ENCODE measurements at places on chromosomes 16 and 17. TPM values are rescaled to one million over a fixed set of nuclear protein-coding genes. Genes with fewer than 3 reads are reported as not detected.

KRTAP4-9 gene
- total RNA-seq, result not detected

DNA sequence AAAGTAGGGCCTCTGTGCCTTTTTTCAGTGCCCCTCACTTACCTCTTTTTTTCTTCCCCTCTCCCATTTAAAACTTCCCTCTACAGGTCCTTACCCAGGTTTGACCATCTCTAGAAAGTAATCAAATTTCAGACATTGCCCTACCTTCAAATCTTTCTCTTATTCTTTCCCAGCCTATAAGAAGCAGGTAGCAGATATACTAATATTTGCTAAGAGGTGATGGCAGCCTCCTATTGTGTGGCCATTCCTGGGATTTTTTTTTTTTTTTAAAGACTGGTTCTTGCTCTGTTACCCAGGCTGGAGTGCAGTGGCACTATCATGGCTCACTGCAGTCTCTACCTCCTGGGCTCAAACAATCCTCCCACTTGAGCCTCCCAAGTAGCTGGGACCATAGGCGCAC is 111.1 kb upstream of the HAS3 start:
- no peak for DNase-seq

DNA sequence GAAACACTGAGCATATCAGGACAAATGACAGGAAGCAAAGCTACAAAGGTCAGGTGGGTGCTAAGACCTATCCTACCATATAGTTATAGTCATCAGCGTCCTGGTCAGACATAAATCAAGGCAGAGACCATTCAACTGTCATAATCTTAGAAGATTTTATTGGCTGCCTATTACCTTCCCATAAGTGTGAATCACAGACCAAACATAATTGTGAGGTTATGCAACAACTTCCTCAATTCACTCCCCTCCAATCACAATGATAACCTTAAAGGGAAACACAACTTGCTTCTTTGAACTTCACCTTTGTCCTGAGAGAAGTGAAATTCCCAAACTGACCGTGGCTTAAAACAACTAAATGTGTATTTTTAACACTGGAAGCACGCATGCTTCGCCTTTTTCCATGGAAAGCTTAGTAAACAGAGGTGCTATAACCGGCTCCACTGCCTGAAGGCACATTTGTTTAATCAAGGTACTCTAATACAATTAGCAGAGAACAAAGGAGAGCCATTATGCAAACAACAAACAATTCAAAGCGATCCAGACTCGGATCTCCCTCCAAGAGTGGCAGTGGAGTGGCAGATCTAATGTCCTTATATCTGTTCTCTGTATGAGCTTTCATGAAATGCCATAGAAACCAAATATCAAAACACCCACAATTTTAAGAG is 84.9 kb downstream of the TMEM114 start:
- no peak for DNase-seq

OR1D5 gene
- total RNA-seq, result not detected

DNA sequence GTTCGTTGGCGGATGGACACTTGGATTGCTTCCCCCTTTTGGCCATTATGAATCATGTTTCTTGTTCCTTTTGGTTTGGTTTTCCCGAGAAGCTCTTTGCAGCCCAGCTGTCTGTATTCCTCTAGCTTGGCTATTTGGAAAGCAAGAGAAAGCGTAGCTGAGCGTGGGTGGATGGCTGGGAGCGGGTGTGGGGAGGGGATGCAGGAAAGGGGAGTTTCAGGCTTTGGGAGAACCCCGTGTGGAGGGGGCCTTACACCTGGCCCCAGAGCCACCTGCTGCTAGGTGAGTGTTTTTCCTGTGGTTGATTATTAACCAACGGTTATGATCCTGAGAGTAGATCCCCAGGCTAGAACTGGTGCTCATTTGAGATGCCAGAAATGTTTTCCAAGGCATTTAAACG is 103.7 kb downstream of the RAP1GAP2 start:
- no peak for DNase-seq

GRAPL gene
- 4.1 TPM for total RNA-seq

DNA sequence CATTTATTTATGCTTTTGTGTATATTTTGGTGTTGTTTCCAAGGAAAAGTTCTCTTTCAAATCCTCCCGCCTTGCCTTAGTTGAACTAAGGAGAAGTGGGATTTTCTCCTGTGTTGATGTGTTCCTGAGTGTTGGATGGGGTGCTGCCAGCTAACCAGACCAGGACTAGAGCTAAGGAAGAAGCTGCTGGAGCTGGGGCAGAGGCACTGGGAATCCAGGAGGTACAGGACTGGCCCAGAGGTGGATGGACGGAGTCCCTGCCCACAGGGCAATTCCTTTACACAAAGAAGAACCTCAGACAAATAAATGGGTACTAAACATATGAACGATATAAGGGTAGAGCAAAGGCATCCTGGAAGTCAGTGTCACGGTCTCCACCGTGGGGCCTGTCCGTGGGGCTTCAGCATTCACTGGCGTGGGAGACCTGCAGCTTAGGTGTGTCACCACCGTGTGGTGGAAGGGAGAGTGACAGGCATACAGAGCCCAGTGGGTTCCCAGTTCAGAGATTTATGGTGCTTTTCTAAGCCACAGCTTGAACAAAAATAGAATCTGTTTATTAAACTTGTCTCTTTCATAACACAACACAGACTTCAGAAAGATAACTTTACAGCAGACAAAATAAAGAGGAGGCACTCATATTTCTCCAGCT is 270.7 kb downstream of the NTN1 start:
- DNase-seq, result no peak

NPIPB9 gene
- 3.8 TPM for total RNA-seq

DNA sequence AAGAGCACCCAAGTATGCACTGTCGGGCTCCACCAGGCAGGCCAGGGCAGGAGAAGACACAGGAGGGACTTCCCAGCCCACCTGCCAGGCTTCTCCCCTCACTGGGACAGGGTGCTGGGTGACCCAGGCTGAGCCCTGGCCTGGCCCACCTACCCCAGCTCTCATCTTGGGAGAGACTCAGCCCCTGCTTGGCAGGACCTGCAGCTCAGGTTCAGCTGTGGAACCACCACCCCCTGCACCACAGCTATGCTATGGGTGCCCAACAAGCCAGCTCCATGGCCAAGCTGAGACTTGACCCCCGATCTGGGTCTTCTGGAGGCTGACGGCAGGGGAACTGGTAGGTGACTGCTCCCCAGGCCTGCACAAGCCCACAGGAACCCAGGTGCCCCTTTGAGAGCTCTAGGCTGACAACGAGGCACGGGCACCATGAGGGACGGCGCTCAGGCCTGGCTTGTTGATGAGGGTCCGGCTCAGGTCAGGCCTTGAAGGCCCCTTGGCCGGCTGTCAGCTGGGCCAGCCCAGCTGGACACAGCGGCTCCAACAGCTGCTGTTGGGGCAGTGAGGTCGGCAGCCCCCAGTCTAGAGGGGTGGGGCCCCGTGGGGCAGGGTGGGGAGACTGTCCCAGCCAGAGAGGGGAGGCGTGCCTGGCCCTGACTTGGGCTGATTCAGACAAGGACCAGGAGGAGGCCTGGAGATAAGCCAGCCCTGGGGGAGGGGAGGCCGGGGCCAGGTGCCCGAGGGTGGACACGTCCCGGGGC is 4.6 kb downstream of the RPUSD1 start:
- DNase-seq, result no peak

DNA sequence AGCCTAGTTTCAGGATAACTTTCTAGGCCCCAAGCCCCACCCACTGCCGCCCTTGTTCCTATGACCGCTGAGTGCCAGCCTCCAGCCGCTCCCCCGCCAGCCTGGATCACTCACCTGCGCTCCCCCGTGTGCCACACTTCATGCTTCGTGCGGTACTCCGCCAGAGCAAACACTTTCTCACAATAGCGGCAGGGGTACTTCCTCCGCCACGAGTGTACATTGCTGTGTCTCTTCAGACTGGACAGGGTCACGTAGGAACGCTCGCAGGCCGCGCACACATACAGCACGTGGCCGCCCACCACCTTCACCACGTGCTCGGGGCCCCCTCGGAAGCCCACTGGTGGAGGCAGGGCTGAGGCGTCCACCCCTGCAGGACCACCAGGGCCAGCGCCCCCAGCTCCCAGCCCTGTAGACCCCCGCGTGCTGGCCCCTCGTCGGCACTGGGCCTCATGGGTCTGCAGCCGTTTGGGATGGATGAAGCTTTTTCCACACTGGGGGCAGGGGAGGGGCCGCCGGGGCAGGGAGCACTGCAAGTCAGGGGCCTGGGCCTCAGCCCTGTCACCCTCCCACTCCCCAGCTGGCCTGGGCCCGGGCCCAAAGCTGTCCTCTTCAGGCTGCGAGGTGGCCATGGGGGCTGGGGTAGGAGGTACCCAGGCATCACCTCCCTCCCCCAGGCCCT is 13.7 kb downstream of the ZBTB4 start:
- no peak for DNase-seq

GRCh38 chr17:32495359-32496231 is 8.8 kb downstream of the CDK5R1 start:
- no peak for DNase-seq

CCDC200 gene
- total RNA-seq, result not detected

GRCh38 chr17:63930951-63931575 is 1.1 kb downstream of the CD79B start:
- no peak for DNase-seq

GRCh38 chr17:69607162-69607834 is 192.8 kb downstream of the MAP2K6 start:
- peak; percentile 40 for DNase-seq

ZNF624 gene
- total RNA-seq, result 3.0 TPM

DNA sequence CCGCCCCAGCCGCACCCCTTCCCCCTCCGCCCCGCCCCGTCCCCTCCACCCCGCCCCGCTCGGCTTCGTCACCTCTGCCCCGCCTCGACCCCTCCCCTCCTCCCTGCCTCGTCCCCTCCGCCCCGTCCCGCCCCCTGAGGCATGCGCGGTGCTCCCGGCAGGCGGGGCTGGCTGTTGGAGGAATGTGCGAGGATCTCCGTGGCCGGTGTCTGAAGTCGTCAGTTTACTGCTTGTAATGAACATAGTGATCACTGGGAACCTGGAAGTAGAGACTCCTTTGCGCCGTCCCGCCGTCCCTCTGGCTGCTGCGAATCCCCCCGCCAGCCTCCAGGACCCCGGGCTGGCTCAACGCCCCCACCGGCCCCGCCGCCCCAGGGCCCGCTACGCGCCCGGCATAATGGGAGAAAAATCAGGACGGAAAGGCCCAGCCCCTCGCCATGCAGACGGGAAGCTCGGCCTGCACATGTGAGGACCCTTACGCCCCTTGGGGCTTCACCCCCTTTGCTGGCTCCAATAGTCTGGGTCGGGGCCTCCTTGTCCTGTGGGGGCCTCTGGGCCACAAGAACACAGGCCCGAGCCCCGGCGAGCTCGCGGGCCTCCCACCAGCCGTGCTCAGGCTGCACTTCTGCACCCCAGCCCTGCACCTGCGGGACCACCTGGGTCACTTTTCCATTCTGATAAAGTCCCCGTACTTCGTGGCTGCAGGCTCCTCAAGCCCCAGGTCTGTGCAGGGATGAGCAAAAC is 743.1 kb downstream of the KCNJ18 start:
- no peak for DNase-seq

SLC5A11 gene
- total RNA-seq, result 0.12 TPM

- no peak for DNase-seq
Measured at GRCh38 chr16:50695017-50696000, 1.9 kb downstream of the NOD2 start.

DNA sequence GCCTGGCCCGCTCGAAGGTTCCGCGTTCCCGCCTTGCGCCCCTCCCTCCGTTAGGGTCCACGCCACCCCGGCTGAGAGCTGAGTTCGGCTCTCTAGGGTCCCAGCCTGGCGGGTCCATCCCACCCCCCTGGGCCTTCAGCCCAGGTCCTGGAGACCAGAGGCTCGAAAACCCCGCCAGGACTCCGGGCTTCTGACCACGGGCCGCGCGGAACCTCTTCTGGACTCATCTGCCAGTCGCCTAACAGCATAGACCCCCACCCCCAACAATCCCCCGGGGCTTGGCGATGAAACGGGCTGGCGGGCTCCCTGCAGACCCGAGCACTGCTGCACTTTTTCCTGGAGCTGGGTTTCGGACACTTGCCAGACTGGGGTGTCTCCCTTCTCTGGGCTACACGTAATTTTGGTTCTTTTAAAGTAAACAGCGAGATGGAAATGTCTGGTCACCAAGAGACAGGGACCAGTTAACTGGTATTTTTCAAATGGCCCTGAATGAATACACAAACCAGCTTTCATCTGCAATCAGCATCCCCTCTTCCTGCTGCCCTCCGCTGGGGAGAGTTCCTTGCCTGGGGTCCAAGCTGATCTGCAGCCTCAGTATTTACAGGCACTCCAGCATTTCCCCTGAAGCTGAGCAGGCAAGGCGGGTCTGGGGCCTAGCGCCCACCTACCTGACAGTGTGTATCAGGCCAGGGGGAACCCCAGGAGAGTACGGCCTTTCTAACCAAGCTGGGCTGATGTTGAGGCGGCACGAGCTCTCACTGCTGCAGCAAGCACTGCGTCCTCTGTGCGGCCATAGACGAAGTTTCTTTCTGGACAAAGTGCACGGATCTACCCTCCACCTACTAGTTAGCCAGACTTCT is 639 bp upstream of the TRIM65 start:
- DNase-seq, result no peak

TMEM220 gene
- 13.3 TPM for total RNA-seq

DNA sequence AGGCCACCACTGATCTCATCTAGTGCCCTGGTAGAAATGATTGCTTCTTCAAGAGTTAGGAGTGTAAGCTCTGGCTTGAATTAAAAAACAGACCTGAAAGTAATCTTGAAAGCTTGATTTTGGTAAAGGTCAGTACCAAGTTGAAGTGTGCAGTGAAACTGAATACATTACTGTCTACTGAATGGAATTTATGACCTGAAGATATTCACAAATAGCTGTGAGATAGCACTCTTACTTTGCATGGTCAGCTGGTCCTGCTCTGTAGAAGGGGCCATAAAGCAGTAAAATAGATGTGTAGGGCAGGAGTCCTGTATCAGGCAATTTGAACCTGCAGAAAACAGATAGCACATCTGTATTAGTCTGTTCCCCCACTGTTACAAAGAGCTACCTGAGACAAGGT is 78.6 kb downstream of the MYH13 start:
- no peak for DNase-seq

DNA sequence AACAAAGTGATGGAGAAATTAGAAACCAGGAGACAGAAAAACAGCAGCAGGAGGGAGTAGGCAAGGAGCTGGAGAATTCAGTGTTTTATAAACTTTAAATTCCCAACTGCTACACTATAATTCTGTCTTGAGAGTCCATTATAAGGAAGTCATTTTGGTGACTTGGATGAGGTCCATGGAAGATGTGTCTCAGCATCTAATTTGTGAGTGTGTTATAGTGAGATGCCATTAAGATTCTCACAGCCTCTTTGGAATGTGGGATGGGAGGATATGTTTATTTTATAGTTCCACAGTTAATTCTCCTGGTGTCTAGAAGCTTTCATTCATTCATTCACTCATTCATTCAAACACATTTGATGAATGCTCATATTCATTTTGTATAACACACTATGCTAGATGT is 206.0 kb upstream of the MYOCD start:
- DNase-seq, result no peak

GRCh38 chr16:9053006-9053601 is 38.3 kb upstream of the HAPSTR1 start:
- no peak for DNase-seq
